ENCODE measurements at places on chromosomes 4 and X.

GRCh38 chr4:185738038-185738552 is 73.9 kb downstream of the SORBS2 start:
- H3K27me3 ChIP-seq = no peaks in the 10 kb centered on the region
- H3K36me3 ChIP-seq = no peaks in the 10 kb centered on the region
- no peak for DNase-seq
- H3K4me3 ChIP-seq = no peak overlapping the region
- no peaks in the 10 kb centered on the region for H3K4me1 ChIP-seq

DNA sequence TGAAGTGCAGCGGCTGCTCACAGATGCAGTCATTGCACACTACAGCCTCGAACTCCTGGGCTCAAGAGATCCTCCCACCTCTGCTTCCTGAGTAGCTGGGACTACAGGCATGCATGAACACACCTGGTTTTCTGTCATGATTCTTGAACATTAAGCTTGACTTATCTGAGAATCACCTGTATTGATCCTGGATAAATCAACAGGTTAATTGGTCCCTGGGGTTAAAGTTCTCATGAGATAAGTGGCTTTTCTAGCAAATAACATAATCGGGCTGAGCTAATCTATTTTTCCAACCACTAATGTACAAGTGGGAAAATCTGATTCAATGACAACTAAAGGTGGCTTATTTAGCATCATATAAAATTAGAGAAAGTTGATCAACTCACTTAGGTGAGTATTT is 56.0 kb upstream of the LRAT start:
- DNase-seq = no peak
- H3K27ac ChIP-seq = no peak overlapping the region

GRCh38 chrX:48648336-48648751 is 35.3 kb upstream of the WAS start:
- no peaks in the 10 kb centered on the region for H3K27me3 ChIP-seq
- no peaks in the 10 kb centered on the region for H3K36me3 ChIP-seq
- no peaks in the 10 kb centered on the region for H3K4me1 ChIP-seq
- H3K4me3 ChIP-seq = no peak overlapping the region
- H3K27ac ChIP-seq = no peak overlapping the region

- no peak for DNase-seq
- H3K27ac ChIP-seq = no peak overlapping the region
- no peaks in the 10 kb centered on the region for H3K27me3 ChIP-seq
- no peak overlapping the region for H3K4me3 ChIP-seq
Observed at GRCh38 chrX:8192276-8192675, 21.2 kb upstream of the VCX2 start.
